ENCODE measurements at places on chromosomes 4 and X.

- no peak for DNase-seq
These were observed 89.1 kb upstream of the IGFBP7 start for GRCh38 chr4:57199267-57199666.

DNA sequence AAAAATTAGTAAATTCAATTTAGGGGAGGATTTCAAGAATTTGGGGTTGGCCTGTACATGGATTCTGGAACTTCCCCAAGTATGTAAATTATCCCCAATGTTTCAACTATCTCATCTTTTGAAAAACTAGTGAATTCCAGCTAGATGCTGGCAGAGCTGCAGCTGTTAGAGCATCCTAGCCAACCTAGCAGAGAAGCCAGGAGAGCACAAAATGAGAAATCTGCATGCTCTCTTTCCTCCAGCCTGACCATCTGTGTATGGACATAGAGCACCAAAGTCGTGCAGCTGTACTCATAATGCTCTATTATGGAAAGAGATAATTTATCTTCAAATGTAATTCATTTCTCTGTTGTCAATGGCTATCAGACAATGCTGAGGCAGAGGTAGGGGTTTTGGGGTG, 1217.7 kb downstream of the PCDH19 start:
- no peak for DNase-seq

DNA sequence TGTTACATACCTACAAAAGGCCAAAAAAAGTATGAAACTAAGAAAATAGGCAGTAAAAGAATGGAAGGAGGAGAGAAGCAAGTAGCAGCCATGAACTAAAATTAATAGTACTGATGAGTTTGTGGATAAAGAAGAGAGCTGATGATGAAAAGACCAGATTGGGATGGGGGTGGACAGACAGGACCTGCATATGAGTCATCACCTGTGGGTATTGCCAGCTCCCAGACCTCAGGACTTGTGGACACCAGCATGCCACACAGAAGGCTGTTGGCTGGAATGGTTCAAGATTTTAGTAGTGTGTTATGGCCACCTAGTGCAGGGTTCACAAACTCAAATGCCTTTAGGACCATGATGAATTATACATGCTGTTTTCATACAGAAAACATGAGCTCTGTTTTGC, 58.9 kb downstream of the ARX start:
- no peak for DNase-seq

- DNase-seq = no peak
These were observed 65.9 kb upstream of the FSTL5 start for GRCh38 chr4:162229670-162230069.

DNA sequence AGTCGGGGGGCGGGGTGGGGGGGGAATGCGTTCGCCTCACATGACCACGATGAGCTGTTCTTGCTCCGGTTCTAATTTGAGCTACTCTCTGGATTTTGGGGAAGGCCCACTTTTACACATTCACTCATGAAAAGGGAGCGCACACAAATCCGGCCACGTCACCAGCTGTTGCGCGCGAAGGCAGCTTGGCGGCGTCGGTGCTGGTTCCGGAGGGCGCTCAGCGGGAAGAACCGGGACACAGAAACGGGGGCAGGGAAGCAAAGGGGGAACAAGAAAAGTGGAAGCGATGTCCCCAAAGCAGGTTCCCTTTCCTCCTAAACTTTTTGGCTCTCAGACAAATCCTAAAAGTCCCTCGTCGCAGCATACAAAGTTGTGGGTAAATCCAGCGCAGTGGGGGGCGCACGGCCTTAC, 605 bp downstream of the ANXA5 start:
- peak; percentile 45 for DNase-seq

GRCh38 chrX:67693928-67694327, 150.1 kb downstream of the AR start:
- no peak for DNase-seq

DNA sequence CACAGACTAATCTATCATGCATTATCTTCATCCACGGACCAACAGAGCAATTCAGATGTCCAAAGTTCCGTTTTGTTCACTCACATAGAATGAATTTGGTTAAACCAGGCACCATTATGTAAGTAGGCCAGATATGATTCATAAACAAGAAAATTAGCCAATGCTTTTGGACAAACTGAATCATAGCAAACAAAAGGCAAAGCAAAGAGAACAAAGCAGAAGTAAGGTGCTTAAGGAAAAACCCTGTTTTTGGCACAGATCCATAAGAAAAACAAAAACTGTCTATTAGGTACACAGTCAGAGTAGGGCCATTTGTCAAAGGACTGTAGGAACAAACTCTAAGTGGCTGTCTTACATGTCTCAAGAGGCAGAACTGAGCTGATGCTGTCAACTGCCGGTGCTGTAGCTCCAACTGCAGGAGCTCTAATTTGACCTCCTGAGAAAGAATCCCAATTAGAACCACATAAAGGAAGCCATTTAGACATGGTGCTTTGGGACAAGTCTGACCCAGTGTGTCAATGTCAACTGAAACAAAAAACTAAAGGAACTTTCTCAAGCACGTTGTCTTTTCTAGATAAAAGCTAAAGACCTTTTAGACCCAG, 146.7 kb downstream of the COL25A1 start:
- DNase-seq = no peak

DNA sequence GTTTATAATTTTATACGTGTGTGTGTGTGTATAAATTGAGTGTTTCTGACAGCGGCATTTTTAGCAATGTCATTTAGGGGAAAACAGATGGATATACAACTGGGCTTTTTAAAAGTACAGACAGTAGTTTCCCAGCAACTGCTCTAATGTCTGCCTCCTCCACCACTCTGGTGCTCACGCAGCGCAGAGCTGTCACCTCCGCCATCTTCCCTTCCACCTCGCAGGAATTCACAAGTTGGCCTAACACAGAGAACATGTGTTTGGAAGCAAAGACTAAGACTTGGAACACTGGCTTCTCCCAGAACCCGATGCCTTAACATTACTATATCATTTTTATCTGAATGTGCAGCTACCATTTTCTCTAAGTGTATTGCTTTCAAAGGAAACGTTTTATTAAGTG, 158.3 kb upstream of the FSTL5 start:
- no peak for DNase-seq

DNA sequence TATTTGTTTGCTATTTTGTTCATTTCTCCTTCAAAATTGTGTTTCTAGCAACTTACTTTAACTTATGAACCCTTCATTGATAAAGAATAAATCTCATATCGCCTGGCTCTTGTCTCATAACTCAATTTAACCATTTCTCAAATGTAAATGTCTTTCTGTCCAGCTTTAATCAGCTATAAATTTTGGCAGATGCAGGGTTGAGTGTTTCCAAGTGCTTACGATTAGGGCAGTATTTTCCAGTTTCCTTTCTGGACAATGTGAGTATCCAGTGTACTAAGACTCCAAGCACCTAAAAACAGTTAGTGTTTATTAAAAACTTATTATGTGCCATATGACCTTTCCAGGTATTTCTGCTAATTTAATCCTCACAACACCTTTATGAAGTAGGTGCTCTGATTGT, 218.6 kb upstream of the GK2 start:
- DNase-seq = no peak

DNA sequence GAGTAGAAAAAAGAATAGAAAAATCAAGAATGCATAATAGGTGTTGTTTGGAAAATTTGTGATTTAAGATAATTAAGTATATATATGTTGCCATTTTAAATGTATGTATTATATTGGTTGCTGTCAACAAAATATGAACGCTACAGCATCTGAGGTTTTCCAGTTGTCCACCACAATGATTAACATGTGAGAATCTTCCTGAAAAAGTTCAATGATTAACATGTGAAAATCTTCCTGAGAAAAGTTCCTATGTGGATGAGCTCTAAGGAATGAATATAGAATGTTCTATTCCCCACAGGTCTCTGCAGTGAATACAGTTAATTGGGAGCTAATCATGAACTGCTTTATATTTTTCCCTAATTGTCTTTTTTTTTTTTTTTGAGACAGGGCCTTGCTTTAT, 214.7 kb downstream of the CBR4 start:
- no peak for DNase-seq

DNA sequence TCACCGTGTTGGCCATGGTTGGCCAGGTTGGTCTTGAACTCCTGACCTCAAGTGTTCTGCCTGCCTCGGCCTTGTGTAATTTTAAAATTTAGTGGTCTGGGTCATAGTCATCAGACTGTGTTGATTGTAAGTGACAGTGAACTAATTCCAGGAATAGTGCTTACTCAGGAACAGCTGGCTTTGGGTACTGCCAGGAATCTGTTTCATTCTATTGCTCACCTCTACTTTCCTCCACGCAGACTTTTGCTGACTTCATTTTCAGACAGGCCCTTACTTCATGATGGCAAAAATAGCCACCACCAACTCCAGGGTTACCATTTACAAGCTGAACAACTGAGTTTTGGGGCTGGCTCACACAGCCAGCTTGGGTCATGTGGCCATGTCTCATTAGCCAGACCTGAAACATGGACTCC, 54.6 kb downstream of the FNIP2 start:
- no peak for DNase-seq

DNA sequence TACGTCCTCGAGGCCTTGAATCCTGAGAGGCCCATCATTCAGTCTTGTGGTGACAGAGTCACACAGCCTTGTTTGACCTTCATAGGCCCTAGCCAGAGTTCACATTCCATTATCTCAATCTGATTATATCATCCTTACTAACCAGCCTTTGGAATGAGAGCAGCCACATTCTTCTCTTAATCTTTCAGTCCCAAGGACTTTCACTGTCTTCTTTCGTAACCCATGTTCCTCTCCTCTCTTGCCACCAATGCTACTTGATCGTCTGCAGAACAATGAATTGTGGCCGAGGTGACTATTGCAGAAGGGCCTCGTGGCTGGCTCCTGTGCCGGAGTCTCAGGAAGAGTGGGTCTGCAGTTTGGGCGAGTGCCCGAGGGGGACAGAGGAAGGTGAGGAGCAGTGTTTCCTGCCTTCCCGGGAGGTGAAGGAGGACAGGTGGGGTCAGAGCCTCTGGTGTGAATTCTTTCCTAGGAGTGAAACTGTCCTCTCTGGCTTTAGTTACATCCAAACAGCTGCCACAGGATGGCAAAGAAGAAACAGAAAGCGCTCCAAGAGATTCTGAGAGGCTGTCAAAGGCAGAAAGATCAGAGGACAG, 94.6 kb downstream of the LIMCH1 start:
- DNase-seq = no peak

- DNase-seq = no peak
These were observed 52.6 kb downstream of the FNIP2 start for GRCh38 chr4:158821228-158821971.

DNA sequence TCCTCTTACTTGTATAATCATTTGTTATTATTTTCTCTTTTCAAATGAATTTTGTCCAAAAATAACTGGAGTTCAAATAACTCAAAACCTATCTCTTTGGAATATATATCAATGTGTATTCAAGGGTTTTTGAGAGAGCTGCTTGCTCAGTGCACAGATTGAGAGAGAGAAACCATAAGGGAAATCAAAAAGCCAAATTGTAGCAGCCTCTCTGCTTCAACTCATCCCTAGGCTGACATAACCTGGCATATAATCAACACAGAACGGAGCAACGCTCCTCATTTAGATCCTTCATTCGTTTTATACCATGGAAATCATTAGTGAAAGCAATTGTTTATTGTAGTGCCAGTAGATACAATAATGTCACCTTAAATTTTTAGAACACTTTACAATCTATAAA, 1.8 kb upstream of the GPM6A start:
- no peak for DNase-seq

- DNase-seq = no peak
These were observed 19.2 kb downstream of the CC2D2A start for GRCh38 chr4:15488658-15489470.

DNA sequence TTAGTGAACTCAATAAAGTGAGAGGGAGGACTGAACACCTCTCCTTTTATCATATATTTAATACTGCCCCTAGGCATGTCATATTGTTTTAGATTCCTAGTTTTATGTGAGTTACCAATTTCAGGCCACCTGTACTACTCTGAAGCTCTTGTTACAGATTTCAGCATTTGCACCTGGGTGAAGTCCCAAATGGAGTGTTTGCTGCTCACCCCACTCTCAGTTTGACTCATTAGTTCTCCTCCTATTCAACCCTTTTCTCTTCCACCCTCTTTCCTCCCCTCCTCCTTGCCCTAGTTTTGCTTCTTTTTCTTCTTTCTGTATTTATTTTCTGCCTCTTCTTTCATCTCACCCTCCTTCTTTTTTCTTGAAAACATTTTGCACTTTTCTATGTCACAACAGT, 1852.2 kb upstream of the IGFBP7 start:
- DNase-seq = no peak

Data from nephron progenitor cell (in vitro differentiated cells).